ENCODE measurements at places on chromosomes 5 and 9. TPM values are rescaled to one million over a fixed set of nuclear protein-coding genes. Genes with fewer than 3 reads are reported as not detected.

- peaks cover 9% of the 10 kb centered on the region for H3K4me1 ChIP-seq
- no peak overlapping the region for H3K27ac ChIP-seq
- no peaks in the 10 kb centered on the region for H3K27me3 ChIP-seq
- no peak overlapping the region for H3K4me3 ChIP-seq
- H3K36me3 ChIP-seq = no peaks in the 10 kb centered on the region
Observed at GRCh38 chr5:34047143-34047542, 4.1 kb upstream of the C1QTNF3 start.

- no peaks in the 10 kb centered on the region for H3K27me3 ChIP-seq
- H3K4me1 ChIP-seq = no peaks in the 10 kb centered on the region
- no peak for DNase-seq
- no peak overlapping the region for H3K4me3 ChIP-seq
- H3K36me3 ChIP-seq = no peaks in the 10 kb centered on the region
Observed at GRCh38 chr5:147140558-147140957, 94.3 kb upstream of the STK32A start.

GRCh38 chr5:137206030-137206715 lies 293.0 kb downstream of the SPOCK1 start:
- H3K27me3 ChIP-seq = no peaks in the 10 kb centered on the region
- H3K4me3 ChIP-seq = no peak overlapping the region

DNA sequence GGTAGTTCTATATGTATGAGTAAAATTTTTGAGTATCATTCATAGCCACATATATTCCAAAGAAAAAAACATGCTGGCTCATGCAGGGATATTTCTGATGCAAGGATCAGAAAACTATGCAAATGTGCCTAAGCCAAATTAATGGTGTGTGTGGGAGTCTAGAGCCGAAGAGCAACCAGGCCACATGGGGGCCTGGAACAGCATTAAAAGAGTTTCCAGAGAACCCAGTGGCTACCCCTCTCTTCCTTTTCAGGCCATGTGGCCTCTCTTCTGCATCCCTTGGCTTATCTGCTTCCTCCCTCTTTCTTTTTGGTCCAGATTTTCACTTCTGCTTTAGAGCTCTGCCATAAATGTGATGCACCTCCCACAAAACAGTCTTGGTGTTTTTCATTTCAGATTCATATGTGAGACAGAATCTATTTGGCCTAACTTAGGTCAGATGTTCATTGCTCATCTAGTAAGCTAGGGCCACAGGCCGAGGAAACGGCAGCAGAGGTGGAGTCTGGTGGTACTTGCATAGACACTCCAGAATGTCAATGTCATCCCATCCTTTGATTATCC lies 300.0 kb downstream of the SH3GL2 start:
- no peaks in the 10 kb centered on the region for H3K4me1 ChIP-seq
- no peak overlapping the region for H3K4me3 ChIP-seq
- DNase-seq = no peak
- H3K27ac ChIP-seq = no peak overlapping the region
- no peaks in the 10 kb centered on the region for H3K27me3 ChIP-seq

The RLN1 gene
- total RNA-seq = 0.31 TPM

The PCDHGB4 gene
- total RNA-seq = 0.13 TPM

DNA sequence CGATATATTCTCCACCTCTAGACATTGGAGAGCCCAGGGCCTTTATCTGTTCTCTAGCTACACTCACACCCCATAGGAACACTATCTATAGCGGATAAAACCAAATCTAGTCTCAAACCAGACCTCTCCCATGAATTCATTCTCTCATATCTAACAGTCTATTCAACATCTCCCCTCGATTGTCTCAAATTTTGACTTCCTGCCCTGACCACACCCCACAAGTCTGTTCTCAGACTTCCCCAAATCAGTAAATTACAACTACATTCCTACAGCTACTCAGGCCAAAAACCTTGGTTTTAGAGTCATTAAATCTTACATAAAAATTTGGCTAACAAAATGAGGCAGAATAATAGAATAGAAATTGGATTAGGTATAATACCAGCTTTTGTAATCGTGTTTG lies 12.5 kb upstream of the SLC1A3 start:
- DNase-seq = no peak
- H3K4me3 ChIP-seq = no peak overlapping the region
- no peak overlapping the region for H3K27ac ChIP-seq
- no peaks in the 10 kb centered on the region for H3K36me3 ChIP-seq

The OGN gene
- total RNA-seq = not detected

- H3K36me3 ChIP-seq = no peaks in the 10 kb centered on the region
- H3K4me3 ChIP-seq = peak overlapping the region; percentile 76
- peaks cover 25% of the 10 kb centered on the region for H3K4me1 ChIP-seq
- H3K27ac ChIP-seq = peak overlapping the region; percentile 32
Observed at GRCh38 chr9:126860757-126861466, 473 bp downstream of the ZBTB34 start.

DNA sequence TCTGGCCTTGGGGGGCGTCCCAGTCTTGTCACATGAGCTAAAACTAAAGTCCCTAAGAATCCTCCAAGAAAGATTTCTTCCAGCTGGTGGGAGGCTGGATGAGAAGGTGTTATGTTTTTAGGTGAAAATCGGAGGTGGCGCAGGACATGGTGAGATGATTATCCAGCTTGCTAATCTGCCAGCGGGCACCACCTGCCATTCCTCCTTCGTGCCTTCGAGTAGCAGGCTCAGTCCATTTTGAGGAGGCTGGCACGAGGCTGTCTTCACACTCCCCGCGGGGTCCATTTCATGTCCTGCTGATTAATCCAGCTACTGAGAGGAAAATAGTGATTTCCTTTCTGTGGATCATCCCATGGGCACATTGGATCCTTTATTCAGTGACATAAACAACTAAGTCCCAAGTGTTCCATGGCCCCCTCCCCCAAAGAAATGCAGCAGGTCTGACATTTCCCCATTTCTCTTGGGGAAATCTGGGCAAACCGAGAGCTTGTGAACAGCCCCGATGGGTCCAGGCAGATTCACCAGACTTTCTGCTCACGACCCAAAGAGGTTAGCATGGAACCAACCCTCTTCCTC lies 38.2 kb upstream of the EXOC3 start:
- DNase-seq = no peak
- no peaks in the 10 kb centered on the region for H3K4me1 ChIP-seq
- H3K27me3 ChIP-seq = peaks cover 5% of the 10 kb centered on the region

The PCA3 gene
- not detected for total RNA-seq

The HOMER1 gene
- 7.3 TPM for total RNA-seq

DNA sequence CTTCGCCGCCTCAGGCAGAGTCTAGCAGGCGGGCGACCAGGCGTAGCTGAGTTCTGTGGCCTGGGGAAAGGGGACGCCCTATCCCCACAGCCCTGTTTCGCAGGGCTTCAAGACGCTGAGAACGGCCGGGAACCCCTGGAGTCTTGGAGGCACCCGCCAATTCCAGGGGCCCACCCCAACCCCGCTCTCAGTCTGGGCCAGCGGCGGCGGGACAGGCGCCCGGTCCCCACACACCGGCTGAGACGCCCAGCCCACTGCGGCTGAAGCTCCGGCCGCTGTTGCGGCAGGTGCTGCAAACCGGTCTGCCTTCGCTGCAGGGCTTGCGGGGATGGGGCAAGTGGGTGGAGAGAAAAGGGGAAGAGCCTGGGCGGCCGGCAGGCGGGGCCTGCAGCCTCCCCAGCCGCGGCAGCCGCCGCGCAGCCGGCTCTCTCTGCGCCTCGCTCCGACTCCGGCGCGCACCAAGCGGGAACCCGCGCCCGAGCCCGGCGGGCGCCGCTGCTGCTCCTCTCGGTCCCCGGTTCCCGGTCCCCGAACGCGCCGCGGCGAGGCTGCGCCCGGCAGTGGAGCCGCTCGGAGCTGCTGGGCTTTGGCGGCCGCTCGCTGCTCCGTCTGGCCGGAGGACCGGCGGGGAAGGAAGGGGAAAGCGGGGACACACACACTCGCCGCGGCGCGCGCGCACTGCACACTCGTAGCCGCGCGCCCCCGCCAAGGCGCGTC lies at the start of gene PIP5K1B:
PIP5K1B (plus strand) TSS at position 427 of the 717 bp plus-strand sequence. CDS start 117,375 bp downstream, outside the sequence.
- DNase-seq = peak; percentile 8
- no peaks in the 10 kb centered on the region for H3K4me1 ChIP-seq
- H3K4me3 ChIP-seq = peak within 1 kb of the TSS; percentile 16
- H3K27me3 ChIP-seq = peaks cover 20% of the 10 kb centered on the region
- H3K36me3 ChIP-seq = no peaks in the 10 kb centered on the region

DNA sequence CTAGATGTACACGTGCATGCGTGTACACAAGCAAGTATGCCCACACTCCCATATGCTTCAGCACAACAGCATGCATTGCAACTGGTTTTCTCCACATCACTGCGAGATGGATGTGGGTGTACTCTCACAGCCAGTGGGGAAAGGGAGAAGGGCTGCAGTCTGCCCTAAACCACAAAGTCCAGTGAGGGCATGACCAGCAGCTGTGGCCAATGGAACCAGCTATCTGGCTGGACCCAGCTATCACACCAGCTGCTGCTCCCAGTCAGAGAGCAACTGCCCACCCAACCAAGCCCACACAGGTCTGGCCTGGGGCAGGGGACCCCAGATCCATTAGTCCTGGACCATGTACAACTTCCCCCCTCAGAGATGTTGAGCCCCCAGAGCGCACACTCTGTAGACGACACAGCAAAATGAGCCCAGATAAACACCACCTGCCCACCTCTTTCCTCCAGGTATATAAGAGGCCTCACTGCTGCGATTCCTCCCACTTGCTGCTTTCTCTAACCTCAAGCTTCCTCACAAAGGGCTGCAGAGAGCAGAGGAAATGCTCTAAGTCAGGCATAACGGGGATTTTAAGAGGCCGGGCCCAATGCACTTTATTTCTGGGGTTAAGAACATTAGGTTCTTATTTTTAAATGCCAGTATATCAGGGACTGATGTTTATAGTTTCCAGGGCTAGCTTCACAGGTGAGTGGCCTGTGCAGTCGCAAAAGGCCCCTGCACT lies 39.0 kb downstream of the SHB start:
- H3K36me3 ChIP-seq = no peaks in the 10 kb centered on the region
- no peak overlapping the region for H3K27ac ChIP-seq
- H3K4me1 ChIP-seq = no peaks in the 10 kb centered on the region

The PCDHB4 gene
- total RNA-seq = not detected

The NEUROG1 gene
- not detected for total RNA-seq

DNA sequence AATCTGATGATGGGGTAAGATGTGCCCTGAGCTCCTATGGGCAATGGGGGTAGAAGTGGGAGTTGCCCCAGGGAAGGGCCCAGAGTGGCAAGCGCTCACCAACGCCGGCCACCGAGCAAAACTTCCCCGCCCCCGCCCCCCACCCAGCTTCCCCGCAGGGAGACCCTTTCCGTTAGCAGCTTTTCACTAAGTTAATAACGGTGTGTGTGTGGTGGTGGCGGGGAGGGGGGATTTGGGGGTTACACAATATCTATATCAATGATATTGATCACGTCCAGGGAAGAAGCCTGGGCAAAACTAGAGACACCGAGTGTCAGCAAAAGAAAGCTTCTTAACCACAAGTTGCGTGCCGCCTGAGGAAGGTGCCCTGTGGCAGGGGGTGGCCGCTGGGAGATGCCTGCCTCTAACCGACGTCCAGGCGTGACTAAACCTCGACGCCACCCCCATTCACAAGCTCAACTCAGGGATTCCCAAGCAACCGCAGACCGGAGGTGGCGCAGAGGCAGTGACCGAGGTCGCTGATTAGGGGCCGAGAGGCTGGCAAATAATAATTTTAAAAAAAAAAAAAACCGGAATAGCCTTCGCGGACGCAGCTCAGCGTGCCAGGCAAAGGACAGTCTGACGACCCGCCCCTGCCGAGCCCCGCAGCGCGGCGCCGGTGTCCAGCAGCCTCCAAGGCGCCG lies 222.6 kb downstream of the MEF2C start:
- no peak overlapping the region for H3K4me3 ChIP-seq
- peaks cover 31% of the 10 kb centered on the region for H3K27me3 ChIP-seq
- H3K36me3 ChIP-seq = no peaks in the 10 kb centered on the region
- no peak for DNase-seq
- H3K4me1 ChIP-seq = peaks cover 5% of the 10 kb centered on the region

GRCh38 chr5:36178524-36178890 lies 26.6 kb downstream of the SKP2 start:
- H3K4me3 ChIP-seq = no peak overlapping the region
- H3K27ac ChIP-seq = no peak overlapping the region
- H3K4me1 ChIP-seq = no peaks in the 10 kb centered on the region
- H3K27me3 ChIP-seq = no peaks in the 10 kb centered on the region

GRCh38 chr5:137743031-137743640 lies 7.2 kb upstream of the KLHL3 start:
- no peaks in the 10 kb centered on the region for H3K27me3 ChIP-seq
- no peak overlapping the region for H3K4me3 ChIP-seq
- no peaks in the 10 kb centered on the region for H3K36me3 ChIP-seq
- peaks cover 6% of the 10 kb centered on the region for H3K4me1 ChIP-seq
- no peak overlapping the region for H3K27ac ChIP-seq

DNA sequence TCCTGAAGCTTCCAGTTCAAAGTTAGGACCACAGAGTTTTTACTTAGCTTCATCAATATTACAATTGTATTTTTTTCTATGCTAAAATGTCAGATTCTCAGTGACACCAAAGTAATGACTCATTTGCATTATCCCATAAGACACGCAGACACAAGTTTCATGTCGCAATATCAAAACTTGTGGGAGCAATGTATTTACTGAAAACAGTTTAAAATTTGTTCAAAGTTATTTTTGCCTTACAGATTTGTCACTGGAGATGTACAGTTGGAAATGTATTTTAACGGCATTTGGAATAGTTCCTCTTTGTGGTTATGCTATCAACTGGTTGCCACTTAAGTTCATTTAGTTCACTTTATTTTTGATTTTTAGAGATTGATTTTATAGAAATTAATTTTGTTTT lies 36.2 kb upstream of the DAP start:
- DNase-seq = no peak
- H3K36me3 ChIP-seq = no peaks in the 10 kb centered on the region
- H3K27me3 ChIP-seq = no peaks in the 10 kb centered on the region
- H3K4me1 ChIP-seq = no peaks in the 10 kb centered on the region
- no peak overlapping the region for H3K27ac ChIP-seq

DNA sequence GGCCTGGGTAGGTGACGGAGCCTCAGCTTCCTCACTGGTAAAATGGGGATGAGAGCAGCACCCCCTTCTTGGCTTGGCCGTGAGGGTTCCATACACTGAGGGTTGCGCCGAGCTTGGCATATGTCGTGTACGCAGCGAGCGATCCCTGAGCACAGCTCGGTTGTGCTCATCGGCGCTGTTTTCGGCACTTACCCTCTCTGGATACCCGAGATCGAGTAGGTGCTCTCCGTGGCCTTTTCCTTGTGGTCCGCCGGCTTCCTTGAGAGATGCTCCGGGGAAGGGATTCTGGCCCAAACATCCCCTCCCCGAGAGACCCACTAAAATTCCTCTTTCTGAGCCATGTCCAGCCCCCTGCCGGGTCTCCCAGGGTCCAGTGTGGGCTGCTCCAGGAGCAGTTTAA lies 40.0 kb upstream of the HMCN2 start:
- H3K27me3 ChIP-seq = no peaks in the 10 kb centered on the region
- H3K4me3 ChIP-seq = no peak overlapping the region
- no peak for DNase-seq
- H3K36me3 ChIP-seq = no peaks in the 10 kb centered on the region

The MYO10 gene
- 0.11 TPM for total RNA-seq

The RALGPS1 gene
- 1.6 TPM for total RNA-seq

- H3K27me3 ChIP-seq = no peaks in the 10 kb centered on the region
- H3K27ac ChIP-seq = no peak overlapping the region
- no peaks in the 10 kb centered on the region for H3K4me1 ChIP-seq
- DNase-seq = no peak
- H3K4me3 ChIP-seq = no peak overlapping the region
Observed at GRCh38 chr9:16171911-16172310, 619.1 kb downstream of the CCDC171 start.

GRCh38 chr9:121550569-121551512 lies 51.2 kb upstream of the GGTA1 start:
- no peaks in the 10 kb centered on the region for H3K36me3 ChIP-seq
- H3K27ac ChIP-seq = no peak overlapping the region
- DNase-seq = peak; percentile 55
- no peaks in the 10 kb centered on the region for H3K27me3 ChIP-seq
- peaks cover 7% of the 10 kb centered on the region for H3K4me1 ChIP-seq
- no peak overlapping the region for H3K4me3 ChIP-seq
